Diencephalon (tissue), 1 donor: ENCODE measurements at places on chromosomes 2 and 18. TPM values are rescaled to one million over a fixed set of nuclear protein-coding genes. Genes with fewer than 3 reads are reported as not detected.

The SLC19A3 gene
- 3.9 TPM for total RNA-seq

The LTBP1 gene
- total RNA-seq = 19.8 TPM

The MYO3B gene
- total RNA-seq = 1.2 TPM

The PROKR1 gene
- total RNA-seq = 1.8 TPM

The GIGYF2 gene
- total RNA-seq = 109 TPM

The EGR4 gene
- total RNA-seq = 0.23 TPM

The TWIST2 gene
- 0.23 TPM for total RNA-seq

The ZNF514 gene
- 24.5 TPM for total RNA-seq

The EVX2 gene
- not detected for total RNA-seq

The CYRIA gene
- 79.6 TPM for total RNA-seq

The RASGRP3 gene
- 14.1 TPM for total RNA-seq

The RNASEH1 gene
- total RNA-seq = 18.7 TPM

The KATNAL2 gene
- total RNA-seq = 5.8 TPM

The UGT1A8 gene
- not detected for total RNA-seq
